ENCODE measurements at places on chromosomes 11 and 22.

DNA sequence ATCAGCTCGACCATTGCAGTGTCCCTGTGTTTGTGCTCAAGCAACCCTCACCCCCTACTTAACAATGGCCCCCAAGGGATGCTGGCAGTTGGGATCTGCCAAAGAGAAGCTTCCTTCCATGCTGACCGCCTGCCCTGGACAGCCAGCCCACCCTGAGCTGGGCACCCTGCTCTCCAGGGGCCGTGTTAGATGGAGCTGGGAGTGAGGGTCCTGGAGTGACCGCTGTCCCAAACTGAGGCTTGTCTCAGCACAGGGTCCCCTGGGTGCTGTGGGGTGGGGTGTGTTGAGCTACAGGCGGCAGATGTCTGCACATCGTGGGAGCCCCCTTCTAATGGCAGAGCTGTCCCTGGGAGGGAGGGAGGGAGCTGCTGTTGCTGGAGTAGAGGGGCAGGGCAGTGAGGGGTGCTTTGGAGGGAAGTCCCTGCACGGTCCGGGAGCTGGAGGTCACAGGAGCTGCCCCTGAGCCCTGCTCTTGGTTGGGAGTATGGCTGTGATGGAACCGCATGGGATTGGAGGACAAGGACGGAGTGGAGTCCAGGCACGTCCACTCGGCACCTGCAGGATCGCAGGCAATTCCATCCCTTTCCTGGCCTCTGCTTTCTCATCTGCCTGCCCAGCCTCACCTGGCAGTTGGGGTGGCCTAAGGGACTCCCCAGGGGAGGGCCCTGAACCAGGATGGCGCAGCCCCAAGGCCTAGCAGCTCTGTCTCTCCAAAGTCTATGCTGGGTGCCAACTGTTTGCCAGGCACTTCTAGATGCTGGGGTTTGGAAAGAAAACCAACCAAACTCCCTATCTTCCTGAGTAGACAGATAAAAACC lies 126.3 kb downstream of the ARHGAP8 start:
- DNase-seq = no peak

DNA sequence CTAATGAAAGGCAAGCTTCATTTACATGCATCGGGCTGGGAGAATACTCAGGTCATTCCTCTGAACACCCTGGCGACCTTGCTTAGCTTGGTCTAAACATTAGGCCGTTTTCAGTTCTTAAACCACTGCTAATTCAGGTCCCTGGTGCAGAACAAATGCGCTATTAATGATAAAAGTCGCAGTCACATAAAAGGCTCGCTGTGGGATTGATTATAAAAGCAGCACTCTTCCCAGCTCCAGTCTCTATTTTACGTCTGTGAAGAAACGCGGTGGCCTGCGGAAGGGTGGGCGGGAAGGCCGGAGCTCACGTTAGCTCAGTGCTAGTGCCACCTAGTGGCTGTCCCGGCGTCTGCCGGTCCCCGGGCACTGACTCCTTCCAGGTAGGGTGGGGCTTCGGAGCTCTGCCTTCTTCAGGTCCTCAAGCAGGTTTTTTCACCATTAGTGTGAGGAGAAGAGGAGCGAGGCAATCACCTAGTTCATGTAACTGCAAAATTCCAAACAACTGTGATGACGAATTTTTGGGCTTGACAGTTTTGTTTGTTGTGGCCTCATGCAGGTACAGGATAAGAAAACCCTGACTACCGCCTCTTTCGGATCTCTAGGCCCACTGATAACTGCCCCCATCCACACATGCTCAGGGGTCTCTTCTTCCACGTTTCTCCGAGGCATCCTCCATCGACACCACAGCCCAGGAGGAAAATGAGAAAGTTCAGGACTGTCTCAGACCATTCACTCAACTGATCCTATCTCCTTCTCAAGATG lies 66.5 kb upstream of the CLMP start:
- peak; percentile 60 for DNase-seq

DNA sequence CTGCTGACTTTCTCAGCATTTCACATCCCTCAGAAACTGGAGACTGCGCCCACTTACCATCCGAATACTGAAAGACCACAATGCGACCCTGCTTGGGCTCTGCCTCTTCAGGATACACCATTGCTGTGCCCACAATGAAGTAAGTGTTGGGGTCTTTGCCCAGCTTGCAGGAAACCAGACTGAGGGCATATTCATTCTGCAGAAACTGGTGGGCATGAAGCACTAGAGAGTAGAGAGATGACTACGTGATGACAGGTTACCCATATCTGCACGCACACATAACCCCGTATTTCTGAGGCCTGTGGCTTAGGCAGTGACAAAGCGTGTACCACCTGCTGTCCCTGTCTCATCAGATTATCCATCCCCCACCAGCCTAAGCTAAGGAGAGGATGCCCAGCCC lies 14.6 kb upstream of the VWCE start:
- no peak for DNase-seq

GRCh38 chr11:81644239-81644840 lies 1089.3 kb downstream of the FAM181B start:
- DNase-seq = no peak

DNA sequence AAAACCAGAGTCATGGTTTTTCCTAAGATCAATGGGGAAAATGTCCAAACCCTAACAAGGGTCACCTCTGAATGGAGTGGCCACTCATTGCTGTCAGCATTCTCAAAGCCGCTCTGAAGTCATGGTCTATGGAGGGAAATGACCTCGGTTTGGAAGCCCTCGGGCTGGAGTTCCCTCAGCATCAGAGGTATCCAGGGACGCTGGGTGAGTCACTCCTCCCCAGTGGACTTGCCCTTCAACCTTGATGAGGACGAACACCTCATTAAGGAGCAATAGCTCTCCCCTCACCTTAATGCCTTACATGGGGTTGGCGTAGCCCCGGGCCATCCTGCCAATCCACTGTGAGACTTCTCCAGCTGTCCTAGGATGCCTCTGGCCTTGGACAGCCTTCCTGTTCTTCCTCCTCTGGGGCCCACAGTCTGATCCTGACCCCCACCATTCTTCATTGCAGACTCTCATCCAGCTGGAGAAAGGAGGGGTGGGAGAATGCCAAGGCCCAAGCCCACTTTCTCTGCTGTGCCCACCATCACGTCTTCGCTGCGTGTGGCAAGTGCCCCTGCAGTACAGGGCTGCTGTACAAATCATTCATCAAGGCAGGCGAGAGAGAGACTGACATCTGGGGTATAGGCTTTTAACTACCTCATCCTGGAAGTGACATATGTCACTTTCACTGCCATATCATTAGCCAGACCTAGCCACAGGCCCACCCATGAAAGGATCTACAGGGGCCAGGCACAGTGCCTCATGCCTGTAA lies 25.4 kb upstream of the MYH9 start:
- DNase-seq = no peak

GRCh38 chr11:108709741-108710140 lies 44.9 kb downstream of the DDX10 start:
- no peak for DNase-seq

DNA sequence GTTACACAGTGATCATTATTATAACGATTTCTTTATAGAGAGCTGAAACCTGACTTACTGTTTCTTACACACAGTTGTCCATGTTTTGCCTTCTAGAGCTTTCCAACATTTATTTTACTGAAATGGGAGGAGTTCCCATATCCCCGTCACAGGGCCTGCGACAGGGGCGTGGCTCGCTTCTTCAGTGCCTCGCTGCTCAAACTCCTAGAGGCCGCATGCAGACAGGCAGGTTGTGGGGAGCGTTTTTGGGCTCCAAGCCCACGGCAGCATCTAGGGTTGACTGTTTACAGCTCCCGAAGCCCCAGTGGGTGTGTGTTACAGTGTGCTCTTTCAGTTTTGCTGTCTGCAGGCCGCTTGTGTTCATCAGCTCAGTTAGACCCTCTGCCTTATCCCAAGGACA lies 12.7 kb upstream of the AMOTL1 start:
- no peak for DNase-seq

- no peak for DNase-seq
Observed at GRCh38 chr11:86162239-86162638, 82.3 kb upstream of the EED start.

- DNase-seq = no peak
Observed at GRCh38 chr11:94946812-94947211, 26.5 kb downstream of the CWC15 start.

GRCh38 chr22:45918459-45919370 lies 58.2 kb downstream of the WNT7B start:
- no peak for DNase-seq

GRCh38 chr22:42439021-42439567 lies 6.9 kb upstream of the NFAM1 start:
- no peak for DNase-seq

DNA sequence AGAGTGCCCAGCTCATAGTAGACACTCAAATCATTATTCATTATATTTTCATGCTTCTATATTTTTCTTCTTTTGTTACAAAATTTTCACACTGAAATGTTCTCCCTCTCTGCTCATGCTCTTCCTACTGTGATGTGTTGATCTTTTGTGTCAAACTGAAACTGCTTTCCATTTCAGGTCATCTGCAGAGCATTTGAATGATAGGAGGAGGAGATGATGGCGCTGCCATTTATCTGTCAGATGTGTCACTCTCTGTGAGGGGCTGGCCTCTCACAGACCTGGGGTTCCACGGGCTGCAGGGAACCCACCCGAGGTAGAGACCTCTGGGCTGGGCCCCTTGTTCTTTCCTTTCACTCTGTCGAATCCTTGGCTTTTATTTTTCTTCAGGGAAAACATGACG lies 41.1 kb downstream of the OR10A6 start:
- DNase-seq = no peak

DNA sequence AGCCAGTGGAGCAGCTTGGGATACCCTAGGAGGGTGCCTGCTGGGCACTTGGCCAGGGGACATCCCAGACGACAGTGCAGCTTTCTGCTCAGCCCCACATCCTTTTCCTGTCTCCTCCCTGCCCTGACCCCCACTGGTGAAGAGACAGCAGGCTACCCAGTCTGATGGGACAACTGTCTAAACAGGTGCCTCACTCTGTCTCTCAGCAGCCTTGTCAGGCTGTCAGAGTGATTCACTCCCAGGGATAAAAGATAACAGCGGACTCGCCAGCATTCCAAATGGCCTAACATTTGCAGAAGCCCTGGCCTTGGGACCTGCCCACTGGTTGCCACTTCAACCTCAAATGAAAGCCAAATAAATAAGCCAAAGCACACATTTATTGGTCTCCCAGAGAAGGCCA lies 318.6 kb upstream of the PLET1 start:
- no peak for DNase-seq

DNA sequence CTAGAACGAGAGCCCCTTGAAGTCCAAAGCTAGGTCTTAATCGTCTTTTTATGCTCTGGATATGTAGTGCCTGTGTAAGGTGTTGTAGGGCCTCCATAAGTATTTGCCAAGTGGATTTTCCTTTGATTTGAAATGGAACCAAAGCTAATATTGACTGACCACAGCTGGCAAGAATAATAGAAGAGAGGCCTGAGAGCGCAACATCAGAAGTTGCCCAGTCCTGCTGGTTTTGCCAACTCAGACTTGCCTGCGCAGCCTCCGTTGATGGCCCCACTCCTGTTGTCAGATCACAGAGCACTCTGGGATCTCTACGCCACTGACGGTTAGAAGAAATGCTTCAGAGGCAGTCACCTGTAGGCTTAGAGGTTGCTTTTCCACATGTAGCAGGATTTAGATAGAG lies 251.2 kb downstream of the TENM4 start:
- DNase-seq = no peak

- no peak for DNase-seq
Observed at GRCh38 chr11:47253660-47254059, 4.1 kb upstream of the NR1H3 start.

- no peak for DNase-seq
Observed at GRCh38 chr11:68889948-68890446, 13.6 kb downstream of the MRPL21 start.

DNA sequence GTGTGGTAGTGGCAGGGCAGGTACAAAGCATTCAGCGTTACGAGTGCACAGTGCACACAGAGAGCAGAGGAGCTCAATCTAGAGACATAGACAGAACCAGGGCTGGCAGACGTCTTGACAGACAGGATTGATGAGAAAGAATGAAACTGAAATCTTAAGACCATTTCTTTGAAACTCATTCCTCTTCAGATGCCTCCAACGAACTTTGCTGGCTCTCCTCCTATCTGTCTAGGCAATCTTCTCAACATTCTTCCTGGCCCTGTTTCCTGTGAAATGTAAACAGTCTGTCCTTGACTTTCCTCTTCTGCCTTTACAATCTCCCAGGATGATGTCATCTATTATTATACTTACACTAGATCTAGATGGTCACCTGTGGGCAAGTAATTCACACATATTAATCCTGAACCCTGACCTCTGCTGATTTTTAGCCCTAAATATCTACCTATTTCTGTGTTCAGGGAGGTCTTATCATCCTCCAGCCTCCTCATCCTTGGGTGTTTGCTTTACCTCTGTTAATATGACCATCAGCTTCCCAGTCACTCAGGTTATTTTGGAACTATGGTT lies 119.5 kb downstream of the ENTHD1 start:
- peak; percentile 27 for DNase-seq

DNA sequence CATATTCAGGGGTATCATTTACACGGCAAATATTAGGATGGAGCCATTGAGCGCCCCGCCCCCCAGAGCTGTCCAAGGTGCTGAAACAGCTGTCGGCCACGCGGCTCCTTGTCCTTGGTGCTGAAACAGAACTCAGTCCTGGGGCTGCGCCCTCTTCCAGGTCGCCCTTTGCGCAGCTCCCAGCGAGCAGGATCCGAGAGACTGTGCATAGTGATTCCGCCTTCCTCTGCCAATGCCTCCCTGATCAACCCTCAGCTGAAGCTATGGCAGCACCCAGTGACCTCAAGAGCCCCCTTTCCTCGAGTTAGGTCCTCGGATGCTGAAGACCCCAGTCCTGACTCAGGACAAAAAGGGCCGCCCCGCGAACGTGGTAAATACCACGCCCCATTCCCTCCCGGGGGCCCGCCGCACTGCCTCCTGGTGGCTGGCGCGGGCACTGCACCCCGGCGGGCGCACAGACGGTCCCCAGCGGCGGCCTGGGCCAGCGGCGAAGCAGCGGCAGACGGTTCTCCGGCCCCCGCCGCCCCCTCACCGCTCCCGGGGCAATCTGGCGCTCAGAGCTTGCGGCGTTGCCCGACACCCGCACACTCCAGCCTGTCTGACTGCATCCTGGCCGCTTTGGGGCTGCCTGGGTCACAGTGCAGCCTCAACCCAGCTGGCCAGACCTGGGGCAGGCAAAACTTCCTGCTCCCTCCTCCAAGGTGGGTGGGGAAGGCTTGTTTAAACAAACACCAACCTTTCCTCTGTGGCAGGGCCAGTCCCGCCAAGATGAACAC lies 13.4 kb downstream of the SYT7 start:
- DNase-seq = peak; percentile 73

- DNase-seq = no peak
Observed at GRCh38 chr11:87265979-87266378, 228.2 kb downstream of the TMEM135 start.
